H4 (cell line): ENCODE measurements at places on chromosomes 5 and 9. TPM values are rescaled to one million over a fixed set of nuclear protein-coding genes. Genes with fewer than 3 reads are reported as not detected.

- peak; percentile 88 for DNase-seq
Observed at GRCh38 chr5:34626036-34626435, 30.1 kb upstream of the RAI14 start.

DNA sequence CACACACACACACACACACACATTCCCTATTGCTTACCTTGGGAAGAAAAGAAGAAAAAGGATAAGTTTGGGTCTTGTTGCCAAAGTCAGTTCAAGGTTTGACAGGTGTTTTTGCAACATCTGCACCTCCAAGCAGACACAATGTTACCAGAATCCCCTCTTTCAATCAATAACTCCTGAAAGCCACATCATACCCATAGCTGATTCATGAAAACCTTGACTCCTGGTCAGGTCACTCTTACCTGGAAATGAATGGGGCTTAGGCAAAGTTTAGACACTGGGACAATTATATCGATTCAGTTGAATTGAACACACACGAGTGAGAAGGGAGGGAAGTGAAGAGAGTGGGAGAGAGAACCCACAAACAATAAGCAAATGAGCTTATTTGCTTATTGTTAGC, 27.0 kb downstream of the IL9 start:
- no peak for DNase-seq

GRCh38 chr9:78565481-78565880, 268.6 kb downstream of the PSAT1 start:
- DNase-seq, result no peak

DNA sequence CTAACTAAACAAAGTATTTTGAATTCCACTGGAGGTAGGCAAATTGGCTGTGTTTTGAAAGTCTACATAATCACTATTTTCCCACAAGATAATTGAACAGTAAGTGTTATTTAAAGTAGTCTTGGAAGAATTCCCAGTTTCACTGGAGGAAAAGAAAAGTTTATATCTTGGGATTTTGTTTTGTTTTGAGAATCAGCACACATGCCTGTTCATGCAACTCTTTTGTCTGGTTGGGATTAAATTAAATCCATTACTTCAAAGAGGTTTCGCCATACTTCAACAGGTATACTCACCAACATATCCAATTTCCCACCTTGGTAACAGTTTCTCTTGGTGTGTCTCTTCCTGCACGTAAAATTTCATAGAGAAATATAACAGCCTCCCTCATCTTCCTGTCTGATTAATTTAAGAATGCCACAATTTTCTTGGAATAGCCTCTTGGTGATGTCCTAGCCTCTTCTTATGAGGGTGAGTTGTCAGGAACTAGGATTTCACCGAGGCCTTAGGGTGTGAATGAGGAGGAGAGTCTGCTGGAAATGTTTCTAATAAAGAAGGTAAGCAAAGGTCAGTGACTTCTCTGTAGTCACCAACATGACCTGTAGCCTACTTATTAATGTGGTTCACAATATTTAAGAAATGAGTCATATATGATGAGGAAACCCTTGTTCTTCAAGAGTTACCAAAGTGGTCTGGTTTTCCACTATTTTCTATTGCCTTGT, 48.1 kb downstream of the ITGA2 start:
- DNase-seq, result peak; percentile 60

DNA sequence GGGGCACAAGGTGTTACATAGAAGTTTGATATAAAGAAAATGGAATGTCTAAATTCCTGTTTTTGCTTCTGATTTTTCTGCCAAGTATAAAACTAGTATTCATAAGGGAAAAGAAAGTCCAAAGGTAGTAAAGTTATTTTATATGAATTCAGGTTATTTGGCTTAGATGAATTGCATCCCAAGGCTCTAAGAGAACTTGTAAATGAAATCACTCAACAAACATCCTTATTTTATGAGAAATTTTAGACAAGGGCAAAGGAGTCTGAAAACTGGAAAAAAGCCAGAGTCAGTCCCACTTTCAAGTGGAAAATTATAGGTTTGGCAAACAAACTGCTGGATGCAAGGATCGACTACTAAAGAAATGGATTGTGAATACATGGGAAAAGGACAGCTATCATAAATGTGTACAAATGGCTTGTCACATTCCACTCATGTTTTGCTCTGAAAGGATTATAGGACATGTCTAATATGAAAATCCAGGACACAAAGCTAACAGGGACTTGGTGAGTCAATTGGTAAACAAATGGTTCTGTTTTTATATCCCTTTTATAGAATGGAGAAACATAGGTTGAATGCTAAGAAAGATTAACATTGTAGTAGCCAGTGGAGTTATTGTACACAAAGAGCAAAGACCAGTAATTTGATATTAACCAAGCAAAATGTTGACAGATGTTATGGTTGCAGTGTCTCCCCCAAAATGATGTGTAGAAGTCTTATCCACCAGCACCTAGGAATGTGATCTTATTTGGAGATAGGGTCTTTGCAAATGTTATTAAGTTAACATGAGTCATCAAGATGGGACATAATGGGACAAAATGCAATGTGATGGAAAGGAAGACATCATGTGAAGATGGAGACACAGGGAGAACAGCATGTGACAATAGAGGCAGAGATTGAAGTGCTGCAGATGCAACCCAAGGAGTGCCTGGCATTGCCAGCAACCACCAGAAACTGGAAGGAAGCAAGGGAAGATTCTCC, 495.7 kb downstream of the TLE1 start:
- no peak for DNase-seq

DNA sequence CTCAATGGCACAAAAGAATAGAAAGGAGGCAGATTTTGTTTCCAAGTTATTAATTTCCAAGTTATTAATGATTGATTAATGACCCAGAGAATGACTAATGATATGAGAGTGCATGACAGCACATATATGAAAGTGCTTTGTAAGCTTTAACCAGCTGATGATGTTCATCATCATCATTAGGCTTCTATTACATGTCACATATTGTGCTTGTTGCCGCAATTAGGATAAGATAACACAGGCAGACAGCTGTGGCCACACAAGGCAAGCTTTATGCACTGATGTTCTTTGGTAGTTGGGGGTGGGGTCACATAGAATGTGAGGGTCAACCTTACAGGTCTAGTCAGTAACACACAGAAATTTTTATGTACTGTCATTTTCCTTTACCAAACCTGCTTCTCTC, 219.7 kb downstream of the TRPM3 start:
- DNase-seq, result no peak

DNA sequence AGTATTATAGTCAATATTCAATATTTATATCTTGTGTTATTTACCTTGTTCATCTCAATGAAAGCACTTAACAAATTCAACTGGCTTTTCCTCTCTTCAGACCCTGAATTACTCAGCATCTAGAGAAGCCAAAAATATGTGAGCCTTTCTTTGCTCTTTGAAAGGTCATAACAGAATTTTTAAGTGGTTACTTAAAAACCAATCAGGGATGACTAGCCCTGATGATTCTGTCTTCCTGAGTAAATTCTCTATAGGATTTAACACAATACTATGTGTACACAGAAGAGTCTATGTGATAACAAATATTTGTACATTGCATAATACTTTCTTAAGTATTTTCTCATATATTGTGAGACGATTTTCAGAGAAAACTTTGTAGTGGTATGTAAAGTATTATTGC, 546.3 kb downstream of the MAT2B start:
- no peak for DNase-seq

Gene SH2D3C
- total RNA-seq, result 0.12 and 0.23 TPM in 2 replicates

Gene SLC6A18
- not detected in 2 replicates for total RNA-seq

Gene MYOZ3
- not detected in 2 replicates for total RNA-seq

Gene HSPA4
- 190 and 227 TPM in 2 replicates for total RNA-seq

Gene GGTA1
- total RNA-seq, result 0.35 TPM in 1 of 2 replicates, not detected in the other
